ENCODE measurements at places on chromosomes 3 and 15. TPM values are rescaled to one million over a fixed set of nuclear protein-coding genes. Genes with fewer than 3 reads are reported as not detected.
A peak's percentile ranks its signal among the peaks of the same experiment; 100 is the strongest.

DNA sequence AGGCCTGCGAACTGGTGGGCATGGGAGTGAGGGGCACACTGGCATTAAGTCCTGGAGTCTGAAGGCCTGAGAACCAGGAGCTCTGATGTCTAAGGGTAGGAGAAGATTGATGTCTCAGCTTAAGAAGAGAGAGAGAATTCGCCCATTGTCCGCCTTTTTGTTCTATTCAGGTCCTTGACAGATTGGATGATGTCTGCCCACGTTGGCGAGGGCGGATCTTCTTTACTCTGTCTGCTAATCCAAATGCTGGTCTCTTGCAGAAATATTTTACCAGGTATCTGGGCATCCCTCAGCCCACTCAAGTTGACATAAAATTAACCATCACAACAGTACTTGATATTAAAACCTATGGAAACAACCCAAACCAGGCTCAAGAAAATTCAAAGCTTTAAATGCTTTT, 44.1 kb downstream of the MAP6D1 start:
- no peak for DNase-seq

The SV2B gene
- total RNA-seq, result 1.2 TPM

DNA sequence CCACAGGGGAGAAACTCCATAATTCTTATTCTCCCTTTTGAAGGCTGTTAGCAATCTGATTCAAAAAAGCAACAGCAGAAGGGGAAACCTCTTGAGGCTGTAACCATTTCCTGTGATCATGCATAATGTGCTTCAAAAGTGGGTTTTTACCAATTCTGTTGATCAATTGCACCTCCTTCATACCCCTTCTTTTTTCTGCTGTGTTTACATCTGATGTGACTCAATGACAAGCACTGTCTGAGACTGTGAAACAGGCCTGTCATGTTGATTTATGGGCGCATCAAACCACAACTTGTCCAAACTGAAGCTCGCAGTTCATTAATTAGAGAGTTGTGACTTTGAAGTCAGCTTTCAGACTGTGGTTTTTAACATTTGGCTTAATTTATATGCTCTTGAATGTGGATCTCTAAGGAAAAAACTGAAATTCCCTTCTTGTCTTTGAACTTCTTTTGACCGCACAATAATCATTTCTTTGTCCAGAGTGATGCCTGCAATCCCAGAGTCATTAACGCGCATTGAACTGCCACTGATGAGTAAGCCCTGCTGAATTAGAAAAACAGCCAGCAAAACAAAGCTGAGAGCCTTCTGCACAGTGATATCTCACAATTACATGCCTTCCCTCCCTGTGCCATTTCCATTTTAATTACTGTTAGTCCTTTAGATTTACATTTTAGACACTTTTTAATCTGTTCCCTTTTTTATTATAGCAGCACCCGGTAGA, 532.8 kb downstream of the FOXP1 start:
- DNase-seq, result no peak

GRCh38 chr15:25787855-25788520, 75.1 kb downstream of the ATP10A start:
- peak; percentile 70 for DNase-seq

- DNase-seq, result no peak
These were observed 7.3 kb downstream of the NTRK3 start for GRCh38 chr15:88249220-88249619.

The GCHFR gene
- 99.5 TPM for total RNA-seq

DNA sequence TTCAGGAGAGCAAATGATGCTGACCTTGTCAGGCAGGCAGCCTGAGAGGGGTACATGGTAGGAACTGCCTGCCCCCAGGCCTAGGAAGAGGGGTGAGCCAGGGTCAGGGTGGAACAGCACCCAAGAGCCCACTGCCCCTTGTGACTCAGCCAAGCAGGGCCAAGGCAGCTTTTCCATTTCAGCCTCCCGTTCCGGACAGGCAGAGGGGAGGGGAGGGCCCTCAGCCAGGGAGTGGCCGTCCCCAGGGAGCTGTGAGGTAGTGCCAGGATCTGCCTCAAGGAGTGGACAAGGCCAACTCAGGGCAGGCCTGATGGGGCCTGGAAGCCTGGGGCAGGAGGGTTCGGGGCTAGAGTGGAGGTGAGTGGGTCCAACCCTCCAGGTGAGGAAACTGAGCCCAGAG, 5.1 kb upstream of the ANKRD63 start:
- DNase-seq, result no peak

DNA sequence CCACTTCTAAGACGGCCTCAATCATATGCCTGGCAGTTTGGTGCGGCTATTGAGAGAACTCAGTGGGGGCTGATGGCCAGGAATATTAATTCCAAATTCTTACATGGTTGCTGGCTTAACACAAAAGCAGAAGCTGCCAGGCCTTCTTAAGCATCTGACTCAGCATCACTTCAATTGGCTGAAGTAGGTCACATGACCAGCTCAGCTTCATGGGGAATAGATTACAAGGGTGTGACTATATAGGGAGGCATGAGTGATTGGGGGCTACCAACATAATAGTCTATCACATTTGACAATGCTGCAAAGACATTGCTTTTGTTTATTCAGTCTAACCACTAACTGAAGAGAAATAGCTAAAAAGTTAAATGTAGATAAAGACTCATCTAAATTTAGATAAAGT, 101.6 kb upstream of the ANKRD28 start:
- DNase-seq, result no peak

- DNase-seq, result no peak
These were observed 475 bp downstream of the FAM107A start for GRCh38 chr3:58576716-58577115.

- DNase-seq, result no peak
These were observed 42.3 kb downstream of the TP63 start for GRCh38 chr3:189673535-189673934.

GRCh38 chr15:54722342-54722986, 474.3 kb downstream of the RSL24D1 start:
- no peak for DNase-seq

DNA sequence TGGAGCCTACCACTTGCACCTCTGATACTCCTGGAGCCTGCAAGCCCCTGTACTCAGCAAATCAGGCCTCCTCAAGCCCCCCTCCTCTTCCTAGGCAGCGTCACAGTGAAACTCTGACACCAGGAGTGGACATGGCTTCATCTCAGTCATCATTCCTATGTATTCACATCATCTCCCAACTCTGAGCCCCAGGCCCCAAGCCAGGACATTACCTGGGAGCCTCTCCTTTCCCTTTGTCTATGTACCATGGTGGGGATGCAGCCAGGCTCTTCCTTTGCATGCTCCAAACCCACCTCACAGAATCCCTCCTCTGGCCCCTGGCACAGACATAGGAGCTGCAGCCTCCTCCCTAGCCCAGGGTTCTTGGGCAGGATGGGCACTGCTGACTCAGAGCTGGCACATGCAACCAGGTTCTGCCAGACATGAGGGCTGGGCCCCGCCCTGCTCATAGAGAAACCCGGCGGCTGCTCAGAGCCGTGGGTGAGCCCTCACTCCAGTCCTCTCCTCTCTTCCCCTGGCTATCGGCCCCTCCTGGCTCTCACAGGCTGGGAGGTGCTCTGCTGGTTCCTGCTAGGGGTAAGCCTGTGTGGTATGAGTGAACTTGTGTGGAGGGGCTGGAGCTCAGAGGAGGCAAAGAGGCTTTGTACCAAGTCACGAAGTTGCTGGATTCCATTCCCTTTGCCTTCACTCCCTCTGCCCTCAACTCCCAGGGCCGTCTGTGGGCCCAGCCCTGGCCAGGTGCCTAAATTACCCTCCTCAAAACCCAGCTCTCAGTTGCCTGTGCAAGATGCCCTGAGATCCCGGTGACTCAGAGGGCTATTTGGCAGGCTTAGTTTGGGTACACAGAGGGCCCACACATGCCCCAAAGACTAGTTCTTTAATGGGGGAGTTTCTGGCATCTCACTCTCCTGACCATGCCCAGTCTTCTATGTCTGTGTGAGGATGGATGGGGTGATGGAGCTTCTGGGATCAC, 1.9 kb upstream of the PLCD1 start:
- DNase-seq, result peak; percentile 87

GRCh38 chr3:76561494-76562236, 478.2 kb upstream of the ROBO2 start:
- DNase-seq, result no peak

DNA sequence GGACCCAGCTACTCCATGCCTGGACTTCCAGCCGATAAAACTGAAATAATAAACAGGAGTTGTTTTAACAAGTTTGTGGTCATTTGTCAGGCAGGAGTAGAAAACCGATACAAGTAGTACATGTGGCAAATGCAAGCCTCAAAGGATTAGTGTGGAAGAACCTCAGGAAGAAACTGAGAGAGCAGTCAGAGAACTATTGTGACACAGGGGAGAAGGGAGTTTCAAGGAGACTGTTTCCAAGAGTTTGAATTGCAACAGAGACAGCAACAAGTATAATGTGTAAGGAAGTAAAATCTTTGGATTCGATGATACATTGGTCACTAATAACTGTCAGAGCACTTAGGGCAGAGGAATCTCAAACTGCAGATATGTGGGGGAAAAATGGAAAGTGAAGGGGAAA, 450.6 kb upstream of the ARHGEF26 start:
- no peak for DNase-seq

The TGM5 gene
- total RNA-seq, result 0.32 TPM

DNA sequence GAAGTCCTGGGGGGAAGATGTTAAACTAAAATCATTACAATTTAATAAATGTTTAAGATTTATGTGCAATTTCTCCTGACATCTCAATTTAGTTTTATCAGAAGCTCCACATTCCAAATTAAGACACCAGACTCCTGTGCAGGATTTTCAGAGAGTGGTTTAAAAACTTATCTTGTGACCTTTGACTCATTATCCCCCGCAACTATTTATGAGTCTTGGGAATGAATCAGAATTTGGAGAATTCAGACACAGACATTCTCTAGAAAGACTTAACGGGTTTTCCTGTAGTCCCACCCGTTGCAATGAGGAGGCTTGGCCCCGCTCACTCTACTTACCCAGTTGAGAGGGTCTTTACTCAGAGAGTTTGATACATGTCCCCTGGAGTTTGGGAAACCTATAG, 7.1 kb downstream of the OR5K2 start:
- DNase-seq, result no peak

DNA sequence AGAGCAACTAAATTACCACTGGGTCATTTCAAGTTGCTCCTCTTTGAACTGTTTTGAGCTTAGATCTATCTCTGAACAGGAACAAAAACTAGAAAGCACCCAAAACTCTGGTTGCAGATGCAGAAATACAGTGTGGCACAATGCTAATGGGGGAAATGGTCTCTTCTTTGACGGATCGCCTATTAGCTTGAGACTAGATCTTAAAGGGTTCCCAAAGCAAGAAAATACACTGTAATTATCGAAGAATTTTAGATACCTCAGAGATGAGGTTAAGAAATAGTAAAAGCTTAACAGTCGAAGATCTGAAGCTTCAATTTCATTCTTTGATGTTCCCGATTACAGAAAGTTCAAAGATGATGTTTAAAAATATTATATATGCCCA, 818 bp downstream of the PPP1R2 start:
- no peak for DNase-seq

- no peak for DNase-seq
These were observed 995.3 kb downstream of the OTOL1 start for GRCh38 chr3:162491952-162492351.

DNA sequence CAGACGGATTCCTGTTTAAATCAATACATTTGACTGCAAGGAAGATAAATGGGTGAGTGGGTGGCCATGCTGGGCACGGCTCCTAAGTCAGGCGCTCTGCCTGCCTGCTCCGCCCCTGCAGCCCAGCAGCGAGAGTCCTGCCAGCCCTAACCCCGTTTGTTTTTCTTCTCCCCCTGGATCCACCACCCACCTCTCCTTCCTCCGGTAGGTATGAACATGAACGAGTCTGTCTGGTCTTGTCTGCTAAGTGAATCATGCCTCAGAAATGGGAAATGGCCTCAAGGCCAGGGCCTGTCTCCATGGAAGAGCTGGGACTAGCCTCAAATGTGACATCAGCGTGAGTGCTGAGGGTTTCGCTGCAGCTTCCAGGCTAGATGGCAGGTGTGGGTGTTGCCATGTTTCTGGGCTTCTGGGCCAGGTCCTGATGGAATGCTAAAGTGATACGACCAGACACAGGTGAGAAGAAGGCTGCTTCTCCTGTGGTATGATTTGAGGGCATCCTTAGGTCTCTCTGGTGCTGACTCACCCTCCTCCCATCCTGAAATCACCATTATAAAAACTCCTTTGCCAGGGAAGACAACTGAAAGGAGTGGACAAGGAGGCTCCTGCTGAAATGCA, 5.6 kb upstream of the FEM1B start:
- no peak for DNase-seq

DNA sequence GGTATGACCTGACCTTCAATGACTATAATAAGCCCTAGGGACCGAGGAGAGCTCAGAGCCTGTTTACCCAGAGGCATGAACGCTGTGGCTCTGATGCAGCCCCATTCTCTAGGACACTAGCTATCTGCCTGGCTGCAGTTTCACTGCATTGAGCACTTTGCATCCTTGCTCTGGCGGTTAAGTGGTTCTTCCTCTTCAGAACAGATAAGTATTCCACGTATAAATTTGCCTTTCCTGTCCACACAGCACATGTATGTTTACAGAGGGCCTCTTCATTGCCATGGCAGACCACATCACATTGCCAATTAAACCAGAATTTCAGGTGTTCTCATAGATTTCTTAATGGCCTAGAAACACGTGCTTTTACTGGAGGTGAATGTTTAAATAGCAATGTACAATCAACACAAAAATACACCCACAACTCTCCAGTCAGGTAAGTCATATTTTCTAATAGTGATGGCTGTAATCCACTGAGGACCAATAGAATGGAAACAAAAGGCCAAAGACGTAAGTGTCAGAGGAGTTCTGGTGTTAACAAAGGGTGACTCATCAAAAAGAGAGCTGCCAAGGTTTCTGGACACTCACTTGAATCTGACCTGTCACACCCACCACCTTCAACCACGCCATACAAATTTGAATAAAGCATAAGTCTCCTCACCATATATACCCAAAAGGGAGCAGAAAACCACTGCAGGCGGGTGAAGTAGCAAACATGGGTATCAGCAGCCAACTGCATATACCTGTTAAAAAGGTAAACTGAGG, 553.4 kb downstream of the OCA2 start:
- DNase-seq, result no peak

- no peak for DNase-seq
These were observed 244.1 kb upstream of the PDZRN3 start for GRCh38 chr3:73868688-73869315.

- DNase-seq, result no peak
These were observed 173.5 kb downstream of the ABHD5 start for GRCh38 chr3:43863966-43864933.

- no peak for DNase-seq
These were observed 71.7 kb upstream of the AGTR1 start for GRCh38 chr3:148625991-148626390.

Data from lower lobe of right lung (tissue), 2 donors.